Stimulated activated CD8-positive, alpha-beta memory T cell treated with anti-CD3 and anti-CD28 coated beads, Interleukin-7, amount 100 ng/mL, for 1 hour (primary cell): ENCODE measurements at places on chromosomes 5 and 9.
A peak's percentile ranks its signal among the peaks of the same experiment; 100 is the strongest.

DNA sequence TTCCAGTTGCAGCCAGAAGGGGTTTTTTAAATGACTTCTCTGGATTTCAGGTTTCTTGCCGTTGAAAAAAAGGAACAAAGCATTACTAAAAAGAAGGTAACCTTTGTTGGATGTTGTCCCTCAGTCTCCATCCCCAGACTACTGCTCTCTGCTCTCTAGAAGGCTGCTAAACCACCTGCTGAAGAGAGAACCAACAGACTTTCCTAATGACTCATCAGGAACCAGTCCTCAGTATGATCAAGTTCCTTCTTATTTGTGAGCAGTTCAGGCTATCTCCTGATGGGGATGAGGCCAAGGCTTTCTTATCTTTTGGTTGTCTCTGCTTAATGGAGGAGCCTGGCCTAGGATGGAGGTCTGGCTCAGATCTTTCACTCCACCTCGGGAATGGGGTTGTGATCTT is 4.1 kb downstream of the KIF4B start:
- DNase-seq = no peak

GRCh38 chr9:101639311-101639710 is 44.5 kb upstream of the PPP3R2 start:
- no peak for DNase-seq

GRCh38 chr5:131716650-131717049 is 80.2 kb downstream of the FNIP1 start:
- no peak for DNase-seq

GRCh38 chr5:40841068-40841805 is at the start of gene CARD6:
Gene CARD6 (plus strand): TSS chr5:40841367. CDS start chr5:40841383, 16 bp downstream.
- DNase-seq = no peak

- no peak for DNase-seq
These were observed 187.8 kb downstream of the GNAQ start for GRCh38 chr9:77843871-77844155.

GRCh38 chr5:137316346-137316736 is 182.8 kb downstream of the SPOCK1 start:
- no peak for DNase-seq

- no peak for DNase-seq
These were observed 1.8 kb upstream of the TBCA start for GRCh38 chr5:77777911-77778310.

DNA sequence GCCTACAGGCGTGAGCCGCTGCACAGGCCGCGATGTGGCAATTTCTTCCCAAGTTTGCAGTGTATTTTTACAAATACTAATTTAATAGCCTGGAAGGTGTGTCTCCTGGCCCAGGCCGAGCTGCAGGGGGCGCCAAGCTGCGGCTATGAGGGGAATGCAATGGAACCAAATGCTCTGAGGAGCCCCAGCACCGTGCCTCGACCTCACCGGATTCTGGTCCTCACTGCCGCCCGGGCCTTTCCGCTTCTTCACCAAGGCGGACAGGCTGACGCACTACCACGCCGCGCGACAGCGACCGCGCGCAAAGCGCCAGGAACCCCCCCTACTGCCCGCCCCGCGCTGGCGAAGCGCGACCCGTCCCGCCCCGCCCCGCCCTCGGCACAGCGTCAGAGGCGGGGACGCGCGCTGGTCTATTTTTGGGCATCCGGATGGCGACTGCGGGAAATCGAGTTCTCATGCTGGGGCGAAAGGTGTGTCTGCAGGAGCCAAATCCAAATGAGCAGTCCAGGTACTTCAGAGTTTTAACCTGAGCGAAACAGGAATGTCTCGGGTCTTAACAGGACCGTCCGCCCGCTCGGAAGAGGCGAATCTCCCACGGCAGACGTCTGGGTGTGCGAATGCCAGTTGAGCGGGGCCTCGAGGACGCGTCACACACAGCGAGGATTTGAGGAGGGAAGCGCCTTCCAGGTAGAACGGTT is 31.7 kb upstream of the PRXL2C start:
- DNase-seq = peak; percentile 57

DNA sequence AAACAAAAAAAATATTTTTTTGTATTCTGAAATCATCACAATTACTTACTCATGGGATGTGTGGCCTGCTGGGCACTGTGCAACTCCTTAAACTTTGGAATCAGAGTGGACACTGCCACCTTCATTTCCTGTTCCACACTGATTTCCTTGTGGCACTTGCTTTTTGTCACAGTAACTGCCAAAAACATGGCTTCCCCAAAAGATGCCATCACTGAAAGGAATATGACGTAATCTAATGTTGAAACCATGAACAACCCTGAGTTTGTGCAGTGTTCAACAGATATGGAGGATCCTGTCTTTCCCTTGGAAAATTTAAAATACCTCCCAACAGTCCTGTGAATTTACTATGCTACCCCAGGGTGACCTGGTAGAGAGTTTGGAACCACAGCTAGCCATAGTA is 12.6 kb upstream of the IL12B start:
- DNase-seq = no peak
